ENCODE measurements at places on chromosomes 2 and 18.

DNA sequence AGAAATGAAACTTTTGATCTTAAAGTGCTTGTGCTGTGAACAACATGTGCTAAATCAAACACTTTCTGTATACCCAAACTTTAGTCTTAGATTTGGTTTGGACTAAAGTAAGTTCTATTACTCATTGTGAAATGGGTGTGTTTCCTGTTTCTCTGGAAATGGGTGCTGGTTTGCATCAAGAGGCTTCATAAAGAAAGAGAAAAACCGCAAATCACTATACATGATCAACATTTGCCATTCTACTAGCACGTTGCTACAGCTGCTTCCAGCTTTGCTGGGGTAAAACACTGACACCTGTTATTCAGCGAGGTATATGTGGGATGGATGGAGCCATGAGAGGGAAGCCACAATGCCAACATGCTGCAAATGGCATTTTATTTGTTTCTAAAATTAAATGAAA lies 547.0 kb upstream of the ACVR2A start:
- no peak overlapping the region for H3K4me3 ChIP-seq
- H3K36me3 ChIP-seq: no peaks in the 10 kb centered on the region
- no peaks in the 10 kb centered on the region for H3K27me3 ChIP-seq
- no peaks in the 10 kb centered on the region for H3K4me1 ChIP-seq
- no peak overlapping the region for H3K27ac ChIP-seq

DNA sequence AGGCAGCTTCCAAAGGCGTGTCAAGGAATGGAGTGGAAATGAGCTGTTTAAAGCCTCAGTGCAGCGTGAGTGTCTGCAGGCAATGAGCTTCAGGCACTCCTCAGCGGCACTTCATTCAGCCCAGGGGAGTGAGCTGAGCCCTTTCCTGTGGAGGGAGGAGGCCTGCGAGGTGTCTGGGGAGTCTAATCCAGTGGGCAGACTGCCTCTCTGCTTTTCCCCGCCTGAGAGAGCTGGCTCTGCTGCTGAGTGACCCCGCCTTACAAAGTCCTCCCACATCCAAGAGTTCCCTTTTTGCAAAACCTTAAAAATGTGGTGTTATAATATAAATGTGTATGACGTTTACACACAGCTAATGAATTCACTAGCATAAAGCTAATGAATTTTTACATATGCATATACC lies 7.0 kb upstream of the LDLRAD4 start:
- H3K36me3 ChIP-seq: no peaks in the 10 kb centered on the region
- H3K4me1 ChIP-seq: peaks cover under 1% of the 10 kb centered on the region
- no peak for DNase-seq

DNA sequence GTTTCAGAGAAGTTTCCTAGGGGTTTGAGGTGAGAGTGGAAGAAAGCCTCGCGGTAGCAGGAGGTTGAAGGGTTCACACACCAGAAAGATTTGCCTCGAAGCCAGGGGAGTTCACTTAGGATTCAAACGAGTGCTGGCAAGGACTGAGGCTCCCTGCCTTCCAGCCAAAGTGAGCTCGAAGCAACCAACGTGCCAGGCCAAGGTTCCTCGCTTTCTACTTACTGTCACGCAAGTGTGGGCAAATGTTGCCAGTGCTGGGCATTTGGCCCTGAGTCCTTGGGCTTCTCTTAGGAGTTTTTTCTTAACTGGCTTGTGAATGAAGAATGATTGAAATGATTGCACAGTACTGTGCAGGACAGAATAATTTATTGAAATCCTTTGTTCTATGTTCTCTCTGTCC lies 53.6 kb downstream of the TMEM178A start:
- no peaks in the 10 kb centered on the region for H3K27me3 ChIP-seq
- no peak overlapping the region for H3K4me3 ChIP-seq
- no peak overlapping the region for H3K27ac ChIP-seq
- DNase-seq: no peak
- no peaks in the 10 kb centered on the region for H3K36me3 ChIP-seq
- H3K4me1 ChIP-seq: peaks cover 11% of the 10 kb centered on the region

DNA sequence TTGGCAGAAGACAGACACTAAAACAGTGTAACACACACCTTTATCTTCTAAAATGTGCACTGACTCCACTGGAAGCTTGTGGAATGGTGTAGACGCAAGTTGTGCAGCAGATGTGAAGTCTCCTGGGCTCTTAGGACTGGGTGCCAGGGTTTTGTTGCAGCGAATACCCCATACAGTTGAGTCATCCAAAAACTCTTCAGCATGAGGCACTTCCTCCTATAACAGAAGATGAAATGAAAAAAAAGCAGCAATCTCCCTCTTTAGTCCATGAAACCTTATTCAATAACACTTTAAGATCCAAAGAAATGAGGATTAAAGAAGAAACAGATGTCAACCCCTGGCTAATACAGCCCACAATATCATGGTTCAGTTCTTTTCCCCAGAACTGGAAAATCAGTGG lies 22.2 kb downstream of the BUB1 start:
- H3K27ac ChIP-seq: no peak overlapping the region
- no peak for DNase-seq
- H3K27me3 ChIP-seq: no peaks in the 10 kb centered on the region
- peaks cover 6% of the 10 kb centered on the region for H3K4me1 ChIP-seq

DNA sequence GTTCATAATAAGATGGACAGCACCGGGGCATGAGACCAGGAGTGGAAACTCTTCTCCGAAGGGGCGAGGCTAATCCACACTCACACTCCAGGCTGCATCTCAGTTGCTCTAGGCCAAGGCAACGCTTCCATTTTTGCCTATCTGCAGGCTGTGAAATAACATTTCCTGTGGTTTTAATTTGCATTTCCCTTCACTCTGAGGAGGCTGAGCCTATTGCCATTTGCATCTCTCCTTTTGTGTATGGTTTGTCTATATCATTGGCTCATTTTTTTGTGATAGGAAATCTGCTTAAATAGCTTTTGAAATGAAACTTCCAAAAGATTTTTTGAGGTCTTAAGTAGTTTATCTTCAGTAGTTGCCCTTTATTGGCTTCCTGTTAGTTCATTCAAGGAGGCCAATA lies 57.6 kb downstream of the TPGS2 start:
- no peaks in the 10 kb centered on the region for H3K36me3 ChIP-seq
- H3K4me3 ChIP-seq: no peak overlapping the region
- H3K27ac ChIP-seq: no peak overlapping the region
- no peak for DNase-seq

DNA sequence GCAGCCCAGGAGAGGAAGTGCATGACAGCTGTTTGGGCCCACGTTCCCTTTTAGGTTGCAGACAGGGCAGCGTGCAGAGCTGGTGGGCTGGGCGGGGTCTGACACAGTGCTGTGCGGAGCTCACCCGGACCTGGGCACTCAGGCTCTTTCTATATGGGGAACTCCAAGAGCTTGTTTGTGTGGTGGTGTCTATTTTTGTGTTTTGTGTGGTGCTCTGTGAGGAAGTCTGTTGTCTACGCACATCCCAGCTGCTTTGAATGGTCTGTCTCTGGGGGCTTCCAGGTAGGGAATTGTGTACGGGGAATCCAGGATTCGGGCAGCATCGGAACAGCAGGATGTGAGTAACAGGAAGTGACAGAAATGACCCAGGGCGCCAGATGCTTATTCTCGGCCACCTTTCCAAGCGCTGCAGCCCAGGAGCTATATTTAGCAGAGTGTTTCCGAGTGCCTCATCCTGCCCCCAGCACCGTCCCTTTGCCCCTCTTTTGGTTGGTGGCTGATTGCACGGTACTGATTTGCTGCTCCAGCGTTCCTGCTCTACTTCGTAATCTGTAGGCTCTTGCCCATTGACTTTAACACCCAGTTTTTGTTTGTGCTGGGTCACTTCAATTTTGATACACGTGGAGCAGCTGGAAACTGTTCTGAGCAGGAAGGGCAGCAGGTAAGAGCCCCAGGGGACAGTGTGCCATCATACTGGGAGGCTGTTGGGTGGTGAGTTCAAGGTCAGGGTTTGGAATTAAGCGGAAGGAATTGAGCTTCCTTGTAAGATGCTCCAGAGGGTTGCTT lies 64.7 kb downstream of the DGKD start:
- peaks cover 37% of the 10 kb centered on the region for H3K4me1 ChIP-seq
- H3K27ac ChIP-seq: peak overlapping the region; percentile 95
- DNase-seq: no peak
- no peaks in the 10 kb centered on the region for H3K27me3 ChIP-seq
- no peaks in the 10 kb centered on the region for H3K36me3 ChIP-seq
- H3K4me3 ChIP-seq: no peak overlapping the region

DNA sequence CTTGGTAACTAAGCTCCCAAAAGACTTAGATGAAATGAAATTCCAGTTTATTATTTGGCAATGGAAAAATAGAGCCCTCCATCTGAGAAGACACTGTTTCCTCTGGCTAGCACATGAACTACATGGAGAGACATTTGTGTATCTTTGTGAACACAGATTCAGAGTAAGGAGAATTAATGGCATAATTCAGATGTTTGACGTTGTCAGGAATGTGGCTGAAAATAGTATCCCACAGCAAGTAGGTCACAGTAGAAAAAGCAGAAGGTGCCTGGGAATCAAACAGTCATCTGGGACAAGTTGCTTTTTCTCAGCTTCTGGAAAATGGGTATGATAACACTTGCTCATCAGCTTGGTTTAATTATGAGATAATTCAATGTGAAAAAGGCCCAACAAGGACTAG lies 288.6 kb downstream of the PTPRM start:
- DNase-seq: no peak
- no peaks in the 10 kb centered on the region for H3K36me3 ChIP-seq
- H3K4me3 ChIP-seq: no peak overlapping the region
- H3K4me1 ChIP-seq: no peaks in the 10 kb centered on the region

- no peak overlapping the region for H3K4me3 ChIP-seq
- no peaks in the 10 kb centered on the region for H3K4me1 ChIP-seq
- DNase-seq: no peak
- H3K27ac ChIP-seq: no peak overlapping the region
Measured at GRCh38 chr2:209642146-209642820, 129.3 kb upstream of the UNC80 start.

DNA sequence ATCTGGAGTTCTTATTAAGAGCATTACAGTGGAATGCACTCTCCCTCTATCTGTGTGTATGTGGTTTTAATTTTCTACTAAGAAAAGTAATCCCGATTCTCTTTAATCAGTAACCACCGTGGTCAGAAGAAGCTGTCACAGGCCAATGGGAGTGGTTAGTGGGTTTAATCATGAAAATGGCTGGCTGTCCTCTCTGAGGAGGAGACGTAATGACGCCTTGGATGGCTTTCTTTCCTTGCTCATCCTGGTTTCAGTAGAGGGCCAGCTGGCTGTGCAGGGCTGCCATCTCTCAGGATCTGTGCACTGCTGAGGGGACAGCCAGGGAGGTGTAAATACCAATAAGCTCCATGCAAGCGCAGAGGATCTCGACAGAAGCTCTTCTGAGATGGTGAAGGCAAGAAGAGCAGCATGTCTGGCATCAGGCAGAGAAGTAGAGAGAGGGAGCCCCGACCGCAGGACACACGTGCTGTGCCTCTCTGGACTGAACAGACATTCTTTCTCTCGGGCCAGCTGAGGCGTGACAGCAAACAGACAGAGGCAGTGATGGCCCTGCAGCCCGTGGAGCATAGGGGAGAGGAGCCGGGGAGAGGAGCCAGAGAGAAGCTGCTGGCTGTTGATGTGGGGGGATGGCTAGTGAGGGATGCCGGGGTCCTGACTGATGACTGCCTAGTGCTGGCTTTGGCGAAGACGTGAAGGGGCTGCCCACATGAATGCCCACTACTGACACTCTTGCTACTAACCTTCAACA lies 65.1 kb upstream of the DAPL1 start:
- no peak for DNase-seq
- H3K4me1 ChIP-seq: no peaks in the 10 kb centered on the region
- no peaks in the 10 kb centered on the region for H3K36me3 ChIP-seq
- H3K4me3 ChIP-seq: no peak overlapping the region

DNA sequence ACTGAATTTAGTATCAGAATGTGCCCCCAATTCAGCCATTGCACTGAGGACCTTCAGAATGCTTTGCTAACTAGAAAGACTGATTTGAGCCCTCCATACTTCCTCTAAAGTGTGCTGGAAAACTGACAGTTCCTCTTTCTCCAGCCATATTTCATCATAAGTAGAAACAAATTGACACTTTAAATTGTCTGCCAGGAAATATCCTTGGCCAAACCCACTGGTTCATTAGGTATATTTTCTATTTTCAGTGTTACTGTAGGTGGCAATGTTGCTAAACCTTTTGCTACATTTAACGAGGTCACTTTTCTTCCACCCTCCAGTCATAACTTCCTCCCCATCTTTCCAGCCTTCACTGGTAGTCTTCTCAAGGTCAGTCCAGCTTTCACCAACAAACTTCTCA lies 21.5 kb downstream of the SP5 start:
- H3K4me3 ChIP-seq: no peak overlapping the region
- no peak overlapping the region for H3K27ac ChIP-seq
- DNase-seq: no peak
- peaks cover 9% of the 10 kb centered on the region for H3K4me1 ChIP-seq
- no peaks in the 10 kb centered on the region for H3K36me3 ChIP-seq

- no peak overlapping the region for H3K27ac ChIP-seq
- no peak for DNase-seq
- no peaks in the 10 kb centered on the region for H3K27me3 ChIP-seq
- no peaks in the 10 kb centered on the region for H3K36me3 ChIP-seq
Measured at GRCh38 chr2:236587861-236588815, 18.5 kb downstream of the ACKR3 start.

GRCh38 chr2:152309352-152310214 lies 25.4 kb upstream of the FMNL2 start:
- no peaks in the 10 kb centered on the region for H3K27me3 ChIP-seq
- H3K27ac ChIP-seq: no peak overlapping the region
- no peak overlapping the region for H3K4me3 ChIP-seq
- DNase-seq: no peak
- peaks cover 4% of the 10 kb centered on the region for H3K4me1 ChIP-seq

DNA sequence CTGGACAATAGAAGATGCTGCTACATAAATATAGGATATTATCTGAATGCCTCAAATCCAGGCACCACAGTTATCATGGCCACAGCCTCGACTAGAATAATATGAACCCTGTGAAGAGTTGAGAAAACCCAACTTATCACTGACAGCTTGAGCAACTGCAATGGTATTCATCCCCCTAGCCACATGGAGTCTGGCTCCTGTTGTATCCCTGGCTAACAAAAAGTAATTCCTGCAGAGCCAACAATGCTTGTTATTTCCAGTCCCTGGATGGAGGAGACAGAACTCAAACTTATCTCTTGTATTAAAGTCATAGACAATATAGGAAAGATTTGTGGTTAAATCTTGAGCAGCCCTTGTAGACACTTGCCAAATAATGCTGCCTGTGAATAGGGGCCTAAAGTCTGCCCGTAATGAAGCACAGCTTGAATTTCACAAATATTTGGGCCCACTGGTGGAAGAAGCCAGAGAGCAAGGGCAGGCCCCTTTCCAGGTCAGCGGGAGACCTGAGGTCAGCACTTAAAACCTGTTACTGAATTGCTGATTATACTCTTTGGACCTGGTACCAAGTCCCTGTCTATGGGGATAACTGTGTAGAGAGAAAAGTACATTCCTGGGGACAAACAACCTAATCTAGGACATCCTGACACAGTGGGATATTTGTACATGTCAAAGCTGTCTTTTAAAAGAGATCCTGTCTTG lies 28.4 kb upstream of the SUCLG1 start:
- peaks cover 20% of the 10 kb centered on the region for H3K4me1 ChIP-seq
- H3K36me3 ChIP-seq: no peaks in the 10 kb centered on the region
- DNase-seq: no peak
- H3K4me3 ChIP-seq: no peak overlapping the region
